CD4-positive, CD25-positive, alpha-beta regulatory T cell (primary cell): ENCODE measurements at places on chromosomes 4 and X. TPM values are rescaled to one million over a fixed set of nuclear protein-coding genes. Genes with fewer than 3 reads are reported as not detected.

DNA sequence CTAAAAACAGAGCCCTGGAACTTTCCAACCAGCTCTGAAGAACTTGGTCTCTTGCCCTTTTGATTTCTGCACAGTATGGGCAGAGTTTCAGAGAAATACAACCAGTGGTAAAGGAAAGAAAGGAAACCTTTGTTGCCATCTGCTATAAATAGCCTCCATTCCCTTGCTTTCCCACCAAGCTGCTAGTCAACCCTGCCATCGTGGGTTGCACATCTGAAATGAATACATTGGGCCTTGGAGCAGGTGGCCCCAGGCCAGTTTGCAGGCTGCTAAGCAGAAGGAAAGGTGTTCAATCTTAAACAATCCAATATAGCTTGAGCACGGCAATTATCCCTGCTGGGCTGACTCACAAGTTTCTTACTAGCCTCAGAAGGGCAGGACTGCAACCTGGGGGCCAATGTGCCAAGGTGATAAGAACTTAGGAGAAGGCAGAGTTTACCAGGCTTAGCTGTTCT, 142.5 kb downstream of the PPARGC1A start:
- no peak for DNase-seq

Gene DMP1
- not detected for total RNA-seq

DNA sequence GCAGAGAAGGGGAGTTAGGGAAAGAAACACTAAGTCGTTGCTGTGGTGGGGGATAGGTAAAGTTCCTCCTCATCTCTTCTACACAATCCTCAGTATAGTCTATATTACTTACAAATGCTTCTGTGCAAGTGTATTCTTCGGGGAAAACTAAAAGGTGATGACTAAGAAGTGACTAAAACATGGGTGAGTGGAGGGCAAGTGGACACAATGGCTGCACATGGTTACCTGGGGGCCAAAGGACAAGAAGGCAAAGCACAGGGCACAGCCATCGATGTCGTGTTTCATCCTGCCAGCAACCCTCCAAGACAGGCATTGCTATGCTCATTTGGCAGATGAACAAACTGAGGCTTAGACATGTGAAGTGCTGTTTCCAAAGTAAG, 35.5 kb upstream of the CCKAR start:
- no peak for DNase-seq

GRCh38 chrX:16826207-16826606, 39.9 kb downstream of the TXLNG start:
- peak; percentile 51 for DNase-seq

Gene SNCA
- 2.3 TPM for total RNA-seq

Gene ALPK1
- 6.2 TPM for total RNA-seq

Gene GPAT3
- total RNA-seq, result 2.4 TPM

Gene MAGEC3
- total RNA-seq, result not detected

DNA sequence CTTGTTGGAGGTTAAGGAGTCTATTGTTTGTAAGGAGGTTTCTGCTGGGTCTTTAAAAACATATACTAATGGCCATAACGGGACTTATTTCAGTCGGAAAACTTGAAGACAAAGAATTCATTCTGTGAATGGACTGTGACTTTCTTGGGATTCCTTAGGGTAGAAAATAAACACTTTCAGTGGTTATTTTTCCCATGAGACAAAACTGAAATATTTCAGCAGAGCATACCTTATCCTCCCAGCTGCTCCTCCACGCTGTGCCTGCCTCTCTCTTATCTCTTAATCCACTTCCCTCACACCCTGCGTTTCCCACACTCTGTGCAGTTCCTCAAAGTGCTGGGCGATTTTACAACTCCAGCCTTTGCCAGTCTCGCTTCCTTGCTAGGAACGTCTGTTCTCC, 47.1 kb upstream of the SORBS2 start:
- DNase-seq, result no peak
